Prostate gland (tissue), 2 donors: ENCODE measurements at places on chromosomes 4 and X.

DNA sequence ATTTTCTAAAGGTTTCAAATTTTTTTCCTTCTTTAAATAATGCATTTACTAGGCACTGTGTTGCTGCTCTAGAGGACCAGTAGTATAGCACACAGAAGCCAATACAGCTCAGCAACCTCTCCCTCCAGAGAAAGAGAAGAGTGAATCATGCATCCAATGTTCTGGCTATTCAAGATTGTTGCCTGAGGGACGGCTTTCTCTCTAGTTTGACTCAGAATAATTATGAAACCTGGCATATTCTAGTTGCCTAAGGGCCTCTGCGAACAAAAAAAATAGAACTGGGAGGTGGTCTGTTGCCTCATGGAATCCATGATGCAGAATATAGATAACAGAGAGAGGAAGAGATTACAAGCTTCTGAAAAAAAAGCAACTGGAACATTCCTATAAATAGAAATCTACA lies 1233.3 kb upstream of the PABPC4L start:
- DNase-seq, result no peak

GRCh38 chr4:8649631-8650361 lies 57.2 kb downstream of the CPZ start:
- DNase-seq, result no peak

DNA sequence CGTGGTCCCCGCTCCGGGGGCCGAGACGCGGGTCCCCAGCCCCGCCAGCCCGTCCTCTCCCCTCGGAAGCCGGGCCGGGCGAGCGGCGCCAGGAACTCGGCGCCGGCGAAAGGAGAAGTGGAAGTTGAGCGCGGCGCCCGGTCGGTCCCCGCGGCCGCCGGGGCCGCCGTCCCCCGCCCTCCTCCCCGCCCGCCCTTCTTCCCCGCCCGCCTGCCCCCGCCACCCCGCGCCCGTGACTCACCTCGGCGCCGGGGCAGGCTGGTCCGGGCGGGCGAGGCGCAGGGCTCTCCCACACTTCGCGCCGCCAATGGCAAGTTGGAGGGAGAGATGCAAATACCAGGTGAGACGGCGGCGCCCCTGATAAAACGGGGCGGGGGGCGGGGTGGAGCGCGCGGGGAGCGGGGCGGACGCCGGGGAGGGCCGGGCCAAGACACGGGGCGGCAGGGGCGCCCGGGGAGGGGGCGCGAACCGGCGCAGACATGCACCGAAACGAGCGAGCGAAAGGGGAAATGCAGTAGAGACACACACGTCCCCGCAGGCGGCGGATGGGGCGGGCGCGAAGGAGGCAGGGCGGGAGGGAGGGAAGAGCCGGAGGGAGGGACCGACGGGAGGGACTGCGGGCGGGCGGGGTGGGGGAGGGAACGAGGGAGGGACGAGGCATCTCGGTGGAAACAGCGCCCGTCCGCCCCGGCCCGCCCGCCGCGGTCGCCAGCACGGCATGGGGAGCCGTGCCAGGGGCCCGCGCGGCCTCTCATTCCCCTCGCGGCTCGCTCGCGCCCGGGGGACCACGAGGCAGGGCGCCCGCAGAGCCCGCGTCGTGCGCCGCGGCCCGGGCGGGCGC lies at the start of gene ELF4:
ELF4 (minus strand) TSS at position 119 of the 841 bp plus-strand sequence. CDS start 29,167 bp downstream, outside the sequence.
- DNase-seq, result no peak

- no peak for DNase-seq
Measured at GRCh38 chr4:159232465-159233106, 129.7 kb downstream of the RAPGEF2 start.

GRCh38 chr4:77418333-77418732 lies 187.3 kb upstream of the CXCL13 start:
- no peak for DNase-seq

DNA sequence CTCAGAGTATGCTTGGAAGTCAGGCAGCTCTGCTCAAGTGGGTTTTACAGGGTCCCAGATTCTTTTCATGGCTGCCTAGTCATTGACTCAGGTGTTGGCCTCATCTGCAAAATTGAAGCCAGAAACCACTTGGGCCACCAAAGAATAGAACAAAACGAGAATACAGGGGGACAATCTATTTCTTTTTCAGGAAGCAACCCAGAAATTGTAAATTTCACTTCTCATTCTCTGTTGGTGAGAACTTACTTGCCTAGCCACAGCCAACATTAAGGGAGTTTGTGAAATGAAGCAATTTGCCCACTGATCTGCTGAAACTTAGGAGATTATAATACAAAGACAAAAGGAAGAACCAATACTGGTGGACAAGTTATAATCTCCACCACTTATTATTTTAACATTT lies 8.6 kb upstream of the TKTL2 start:
- no peak for DNase-seq

GRCh38 chr4:10623241-10623640 lies 61.3 kb downstream of the CLNK start:
- no peak for DNase-seq

DNA sequence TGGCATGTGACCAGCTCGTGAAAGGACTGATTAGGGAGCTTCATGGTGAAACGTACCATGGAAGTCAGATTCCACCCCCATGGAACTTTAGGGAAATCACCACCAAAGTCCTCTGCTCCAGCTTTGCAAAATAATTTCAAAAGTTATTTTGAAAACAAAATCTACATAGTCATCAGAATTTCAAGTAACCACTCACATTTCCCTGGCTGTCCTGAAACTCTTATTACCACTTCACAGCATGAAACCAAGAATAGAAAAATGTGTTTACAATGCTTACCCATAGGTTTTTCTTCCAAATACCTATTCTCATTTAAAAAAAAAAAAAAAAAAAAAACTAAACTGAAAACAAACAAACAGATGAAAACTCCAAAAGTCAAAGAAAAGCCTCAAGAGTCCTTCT lies 198.7 kb downstream of the PDGFRA start:
- DNase-seq, result no peak

GRCh38 chrX:107506596-107507031 lies 57.2 kb downstream of the FRMPD3 start:
- no peak for DNase-seq

- DNase-seq, result no peak
Measured at GRCh38 chr4:173647902-173648301, 117.9 kb upstream of the HAND2 start.

DNA sequence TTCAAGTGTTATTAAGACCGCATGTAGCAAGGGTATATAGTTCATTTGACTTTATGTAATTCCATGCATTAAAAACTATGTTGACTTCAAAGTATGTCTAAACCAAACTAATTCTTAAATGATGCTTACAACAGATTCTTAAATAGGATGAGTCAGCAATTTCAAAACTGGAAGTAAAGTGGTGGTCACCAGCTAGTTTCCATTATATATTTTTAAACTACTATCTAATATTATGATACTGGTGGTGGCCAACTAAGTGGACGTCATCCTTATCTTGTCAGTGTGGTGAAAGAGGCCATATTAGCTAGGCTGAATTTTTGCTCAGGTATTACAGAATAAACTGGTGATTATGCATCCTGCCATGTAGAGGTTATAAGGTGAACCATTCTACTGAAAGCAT lies 1.2 kb downstream of the IL15 start:
- no peak for DNase-seq

GRCh38 chrX:86295293-86295692 lies 147.0 kb downstream of the DACH2 start:
- no peak for DNase-seq

GRCh38 chr4:184953421-184953945 lies 64.8 kb upstream of the HELT start:
- DNase-seq, result no peak
